ENCODE measurements at places on chromosomes 3 and 15.
A peak's percentile ranks its signal among the peaks of the same experiment; 100 is the strongest.

DNA sequence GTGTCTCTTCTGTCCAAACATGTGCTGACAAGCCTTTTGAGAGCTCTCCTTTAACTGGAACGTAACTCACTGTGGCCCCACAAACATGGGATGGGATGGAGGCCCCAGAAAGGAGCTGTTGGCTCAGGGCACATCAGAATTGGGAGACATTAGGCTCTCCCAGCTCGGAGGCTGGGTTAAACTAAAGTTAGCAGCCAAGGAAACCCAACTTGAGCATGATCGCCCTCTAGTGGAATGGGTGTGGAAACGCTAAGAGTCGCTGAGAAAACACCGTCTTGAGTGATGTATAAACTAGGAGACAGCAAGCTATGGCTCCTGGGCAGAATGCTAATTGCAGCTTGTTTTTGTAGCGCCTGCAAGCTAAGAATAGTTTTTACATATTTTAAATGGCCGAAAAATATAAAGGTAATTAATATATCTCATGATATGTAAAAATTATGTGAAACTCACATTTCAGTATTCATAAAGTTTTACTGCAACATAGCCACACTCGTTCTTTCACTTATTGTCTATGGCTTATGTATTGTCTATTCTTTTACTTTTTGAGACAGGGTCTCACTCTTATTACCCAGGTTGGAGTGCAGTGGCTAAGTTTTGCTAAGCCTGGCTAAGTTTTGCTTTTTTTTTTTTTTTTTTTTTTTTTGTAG is 138.8 kb upstream of the HACD2 start:
- DNase-seq, result peak; percentile 76

DNA sequence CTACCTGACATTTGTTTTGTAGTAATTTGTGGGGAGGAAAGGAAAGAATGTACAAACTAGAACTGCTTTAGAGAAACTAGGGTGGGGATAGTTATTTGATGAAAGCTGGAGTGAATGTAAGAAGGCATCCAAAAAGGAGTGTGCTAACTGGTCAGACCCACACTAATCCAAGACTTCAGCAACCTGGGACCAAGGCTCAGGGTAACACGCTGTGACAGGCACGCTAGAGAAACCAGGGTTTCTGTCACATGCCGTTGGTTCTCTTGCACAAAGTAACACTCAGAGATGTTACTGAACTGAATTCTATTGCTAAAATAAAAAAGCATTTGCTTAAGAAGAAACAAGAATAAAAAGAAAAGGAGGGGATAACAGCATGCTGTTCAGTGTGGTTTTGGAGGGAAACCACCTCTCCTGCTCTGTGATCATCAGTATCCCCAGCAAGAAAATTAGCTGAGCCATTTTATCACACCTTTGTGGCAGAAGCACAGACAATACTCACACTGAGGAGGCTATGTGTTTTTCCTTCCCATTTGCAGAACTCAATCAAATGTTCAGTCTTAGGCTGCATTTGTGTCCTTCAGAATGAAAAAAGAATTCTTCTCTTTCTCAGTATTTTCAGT is 2.8 kb upstream of the CCDC80 start:
- DNase-seq, result peak; percentile 21

GRCh38 chr15:33508703-33509102 is 197.9 kb downstream of the RYR3 start:
- no peak for DNase-seq

DNA sequence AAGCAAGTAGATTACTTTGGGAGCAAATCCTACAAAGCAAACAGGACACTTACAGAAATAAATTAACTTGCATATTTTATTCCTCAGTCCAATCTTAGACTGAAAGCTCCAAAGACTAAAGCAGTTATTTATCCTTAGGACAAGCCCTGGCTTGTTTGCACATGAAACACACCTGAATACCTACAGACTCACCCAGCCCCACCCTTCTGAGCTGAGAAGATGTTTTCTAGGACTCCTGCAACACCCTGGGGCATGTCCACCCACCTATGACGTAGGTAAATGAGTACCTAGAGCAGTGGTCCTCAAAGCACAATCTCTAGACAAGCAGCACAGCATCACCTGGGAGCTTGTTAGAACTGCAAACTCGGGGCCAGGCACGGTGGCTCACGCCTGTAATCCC is 80.8 kb downstream of the ANXA2 start:
- DNase-seq, result no peak

DNA sequence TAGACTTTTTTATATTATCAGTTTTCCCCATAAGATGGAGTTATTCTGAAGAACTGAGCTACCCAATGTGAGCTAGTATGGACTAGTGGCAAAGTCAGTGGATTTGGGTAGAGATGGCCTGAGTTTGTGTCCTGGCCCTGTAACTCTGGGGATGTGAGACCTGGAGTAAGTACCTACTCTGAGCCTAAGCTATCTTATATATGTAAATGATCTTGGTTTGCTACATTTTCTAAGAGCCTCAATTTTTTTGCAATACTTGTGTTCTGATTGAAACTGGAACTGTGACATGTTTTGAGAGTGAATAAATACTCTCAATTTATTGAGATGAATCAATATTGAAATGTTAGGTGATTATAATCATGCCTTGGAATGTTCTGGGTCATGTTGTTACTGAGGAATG is 73.6 kb downstream of the ZNF621 start:
- no peak for DNase-seq

DNA sequence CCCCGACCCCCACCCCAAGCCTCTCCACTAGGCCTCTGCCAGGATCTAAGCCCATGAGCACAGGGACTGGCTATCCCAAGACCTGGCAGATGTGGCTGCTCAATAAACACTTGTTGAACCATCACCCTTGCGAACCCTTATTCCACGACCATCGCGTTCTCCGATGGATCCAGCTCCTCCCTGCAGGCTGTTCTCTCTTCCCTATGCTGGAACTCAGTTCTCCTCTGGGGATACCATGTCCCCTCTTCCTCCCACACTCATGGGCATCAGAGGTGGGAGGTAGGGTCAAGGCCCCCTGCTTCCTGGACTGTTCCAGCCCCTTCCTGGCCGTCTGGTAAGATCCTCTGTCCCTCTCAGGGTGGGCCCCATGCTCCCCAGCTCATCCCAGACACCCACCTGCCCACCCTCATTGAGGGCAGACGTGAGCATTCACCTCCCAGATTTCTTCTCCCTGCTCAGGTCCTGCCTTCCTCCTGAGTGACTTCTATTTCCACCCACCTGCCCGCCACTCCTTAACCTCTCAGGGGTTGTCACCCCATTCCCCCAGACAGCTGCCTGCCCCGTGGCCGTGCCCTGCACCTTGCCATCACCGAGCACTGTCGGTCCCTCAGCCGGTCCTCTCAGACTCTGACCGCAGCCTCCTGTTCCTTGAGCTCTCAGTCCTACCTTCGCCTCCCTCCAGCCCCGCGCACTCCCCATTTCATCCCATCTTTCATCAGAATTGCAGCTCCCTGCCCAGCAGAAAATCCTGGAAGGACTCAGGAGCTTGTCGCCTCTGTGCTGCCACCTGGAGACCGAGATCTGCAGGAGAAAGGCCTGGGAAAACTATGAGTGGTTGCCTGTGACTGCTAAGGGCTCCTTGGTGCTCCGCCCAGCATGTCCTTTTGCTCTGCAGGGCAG is 42.0 kb downstream of the PML start:
- no peak for DNase-seq

Measured in GM20000 (cell line).